ENCODE measurements at places on chromosomes 16 and 17.
A peak's percentile ranks its signal among the peaks of the same experiment; 100 is the strongest.

- DNase-seq = no peak
Measured at GRCh38 chr17:41163828-41164227, 3.3 kb upstream of the KRTAP4-4 start.

- no peak for DNase-seq
Measured at GRCh38 chr16:27450196-27450549, 48.2 kb downstream of the IL21R start.

GRCh38 chr17:27535178-27535928 is 79.1 kb downstream of the KSR1 start:
- DNase-seq = no peak

DNA sequence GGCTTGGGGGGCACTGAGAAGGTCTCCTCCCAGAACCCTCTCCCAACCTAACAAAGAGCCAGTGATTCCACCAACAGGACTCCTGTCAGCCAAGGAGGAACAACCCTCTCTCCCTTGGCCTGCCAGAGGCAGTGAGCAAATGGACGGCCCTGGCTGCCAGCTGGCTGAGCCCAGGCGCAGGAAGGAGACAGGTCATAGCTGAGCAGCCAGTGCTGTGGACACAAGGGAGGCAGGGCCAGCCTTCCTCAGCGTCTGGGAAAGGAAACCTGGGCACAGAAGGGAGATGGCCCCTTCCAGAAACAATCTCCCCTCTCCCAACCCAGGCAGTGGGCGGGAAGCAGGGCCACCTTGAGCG is 2.1 kb downstream of the MPO start:
- DNase-seq = no peak

DNA sequence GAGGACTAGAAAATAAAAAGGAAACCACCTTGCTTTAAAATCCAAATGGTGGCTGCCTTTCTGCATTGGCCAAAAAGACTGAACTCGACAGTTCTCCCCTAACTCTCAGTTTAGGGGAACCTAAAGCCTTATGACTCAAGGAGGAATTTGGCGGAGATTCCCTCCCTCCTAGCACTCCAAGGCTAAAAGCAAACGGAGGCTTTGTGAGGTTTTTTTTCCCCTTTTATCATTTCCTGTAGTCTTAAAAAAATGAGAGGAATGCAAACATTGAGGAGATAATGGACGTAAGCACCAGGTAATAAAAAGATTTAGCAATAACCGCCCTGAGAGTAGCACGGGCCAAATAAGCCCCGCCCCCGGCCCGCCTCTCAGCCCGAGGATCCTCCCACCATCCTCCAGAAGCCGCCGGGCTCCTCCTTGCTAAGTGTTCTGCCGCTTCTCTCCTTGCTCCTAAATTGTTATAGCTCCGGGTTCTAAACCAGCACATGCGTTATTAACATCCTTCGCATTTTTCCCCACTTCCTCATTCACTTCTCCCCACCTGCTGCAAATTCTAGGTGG is 5.8 kb upstream of the KIFC3 start:
- DNase-seq = peak; percentile 42

GRCh38 chr16:16861546-16861945 is 482.6 kb downstream of the NPIPA7 start:
- peak; percentile 34 for DNase-seq

DNA sequence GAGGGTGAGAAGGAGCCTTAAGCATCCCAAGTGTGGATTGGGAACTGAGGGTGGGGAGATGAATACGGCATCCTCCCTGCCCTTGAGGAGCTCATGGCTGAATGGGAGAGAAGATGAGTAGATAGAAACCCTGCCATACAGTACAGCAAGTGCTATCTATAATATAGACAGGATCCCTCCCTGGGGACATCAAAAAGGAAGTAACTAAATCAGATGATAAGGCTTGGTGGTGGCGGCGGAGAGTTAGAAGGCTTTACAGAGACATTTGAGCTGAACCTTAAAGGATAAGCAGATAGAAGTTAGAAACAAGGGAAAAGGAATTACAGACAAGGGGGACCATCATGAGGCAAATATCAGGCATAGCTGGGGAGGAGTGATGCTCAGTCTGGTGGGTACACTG is 67.5 kb upstream of the TMEM132E start:
- DNase-seq = no peak

- peak; percentile 29 for DNase-seq
Measured at GRCh38 chr17:39231591-39232551, 6.1 kb upstream of the STAC2 start.

DNA sequence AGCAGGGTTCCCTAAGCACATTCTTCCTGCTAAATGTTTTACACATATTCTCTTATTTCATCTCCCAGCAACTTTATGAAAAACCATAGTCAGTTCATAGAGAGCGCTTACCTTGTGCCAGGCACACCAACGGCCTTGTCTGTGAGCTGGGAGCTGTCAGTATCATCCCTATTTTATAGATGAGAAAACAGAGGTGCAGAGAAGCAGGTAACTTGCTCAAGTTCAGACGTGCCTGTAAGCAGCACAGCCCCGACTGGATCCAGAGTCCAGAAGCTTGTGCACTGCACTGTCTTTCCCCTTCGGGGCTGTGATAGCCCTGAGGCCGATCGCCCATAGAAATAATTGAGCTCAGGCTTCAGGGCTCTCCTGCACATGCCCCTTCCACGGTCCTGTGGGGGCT is 6.2 kb downstream of the AQP8 start:
- no peak for DNase-seq

DNA sequence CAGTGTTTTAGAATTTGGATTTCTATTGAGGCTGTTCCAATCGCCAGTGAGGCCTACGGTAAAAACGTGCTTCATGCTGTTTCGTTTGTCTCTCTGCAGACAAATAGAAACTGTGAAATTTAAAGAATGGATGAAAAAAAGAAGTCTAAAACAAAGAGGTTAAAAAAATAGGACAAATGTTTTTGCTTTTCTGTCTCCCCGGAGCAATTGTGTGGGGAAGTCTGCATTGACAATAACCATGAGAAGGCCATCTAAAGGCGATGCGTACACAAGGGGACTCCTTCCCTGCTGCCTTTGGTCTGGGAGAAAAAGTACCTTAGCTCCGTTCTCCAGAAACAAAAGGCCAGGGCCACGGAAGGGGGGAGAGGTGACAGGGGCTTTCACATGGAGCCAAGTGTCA is 4.6 kb upstream of the ZFHX3 start:
- DNase-seq = no peak

- no peak for DNase-seq
Measured at GRCh38 chr16:86241681-86242080, 268.6 kb upstream of the FOXF1 start.

- no peak for DNase-seq
Measured at GRCh38 chr17:73465130-73465952, 153.5 kb upstream of the CDC42EP4 start.

DNA sequence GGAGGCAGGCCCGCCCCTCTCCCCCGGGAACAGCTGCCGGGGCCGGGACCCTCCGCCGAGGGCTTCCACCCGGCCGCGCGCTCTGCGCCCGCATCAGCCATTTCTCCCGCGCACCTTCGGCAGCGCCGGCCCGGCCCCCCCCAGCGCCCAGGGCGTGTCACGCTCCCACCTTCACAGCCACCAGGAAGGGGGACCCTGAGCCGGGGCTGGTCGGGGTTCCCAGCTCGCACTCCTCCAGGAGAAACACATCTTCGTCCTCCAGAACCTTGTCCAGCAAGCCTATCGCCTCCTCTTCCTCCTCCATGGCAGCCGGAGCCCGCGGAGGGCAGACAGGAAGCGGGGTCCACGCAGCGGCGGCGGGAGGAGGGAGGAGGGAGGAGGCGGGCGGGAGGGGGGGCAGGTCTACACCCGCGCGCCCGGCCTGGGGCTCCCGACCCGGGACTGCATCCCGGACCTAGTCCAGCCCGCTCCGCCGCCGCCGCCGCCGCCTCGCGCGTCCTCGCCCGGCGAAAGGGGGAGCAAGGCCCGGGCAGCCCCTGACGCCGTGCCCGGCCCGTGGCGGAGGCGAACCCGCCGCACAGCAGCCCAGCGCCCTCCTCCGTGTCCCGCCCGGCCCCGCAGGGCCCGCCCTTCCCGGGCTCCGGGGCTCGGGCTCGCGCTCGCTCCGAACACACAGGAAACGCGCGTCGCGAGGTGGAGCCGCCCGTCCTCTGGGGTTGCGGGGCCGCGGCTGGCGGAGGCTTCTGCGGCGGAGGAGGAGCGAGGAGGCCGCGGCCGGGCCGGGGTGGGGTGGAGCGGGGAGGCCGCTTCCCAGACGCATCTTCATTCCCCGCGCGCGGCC is 70.8 kb downstream of the ABR start:
- DNase-seq = peak; percentile 32

- no peak for DNase-seq
Measured at GRCh38 chr17:61406537-61406845, 6.8 kb downstream of the TBX2 start.

DNA sequence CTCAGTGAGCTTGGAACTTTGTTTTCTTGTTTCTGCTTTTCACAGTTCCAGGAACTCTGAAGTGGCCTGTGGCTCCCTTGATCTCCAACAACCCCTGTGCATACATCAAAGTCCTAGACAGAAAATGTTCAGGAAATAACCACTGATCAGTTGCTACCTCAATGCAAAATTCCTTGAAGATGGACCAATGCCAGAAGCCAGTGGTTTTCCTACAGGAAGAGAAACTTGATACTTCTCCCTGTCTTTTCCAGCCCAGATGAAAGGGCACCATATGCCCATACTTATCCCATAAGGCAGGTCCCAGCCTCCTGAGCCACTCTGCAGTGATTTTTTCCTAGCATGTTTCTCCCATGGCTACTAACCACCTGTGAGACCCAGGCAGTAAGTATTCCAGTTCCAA is 12.3 kb upstream of the CDRT4 start:
- DNase-seq = no peak

GRCh38 chr16:59067205-59067604 is 333.1 kb upstream of the GOT2 start:
- DNase-seq = no peak

GRCh38 chr17:49729069-49729468 is 21.3 kb upstream of the SLC35B1 start:
- DNase-seq = no peak

DNA sequence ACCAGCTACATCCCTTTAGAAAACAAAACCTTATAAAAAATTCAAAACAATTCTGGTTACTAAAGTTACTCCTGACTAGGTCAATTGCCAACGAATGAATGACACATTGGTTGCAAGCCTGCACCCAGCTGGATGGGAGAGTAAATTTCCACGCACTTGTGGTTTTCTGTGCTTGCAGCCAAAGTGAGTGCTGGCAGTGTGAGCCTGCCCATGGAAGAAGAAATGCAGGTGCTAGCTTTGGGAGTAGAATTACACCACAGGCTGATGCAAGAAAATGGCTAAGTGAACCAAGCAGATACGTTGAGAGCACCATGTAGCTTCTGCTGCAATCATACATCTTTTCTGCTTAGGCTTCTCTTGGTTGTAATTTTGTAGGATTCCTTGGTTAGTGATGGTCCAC is 74.6 kb downstream of the SYCE1L start:
- DNase-seq = no peak

- no peak for DNase-seq
Measured at GRCh38 chr16:80150978-80151721, 389.6 kb upstream of the DYNLRB2 start.

DNA sequence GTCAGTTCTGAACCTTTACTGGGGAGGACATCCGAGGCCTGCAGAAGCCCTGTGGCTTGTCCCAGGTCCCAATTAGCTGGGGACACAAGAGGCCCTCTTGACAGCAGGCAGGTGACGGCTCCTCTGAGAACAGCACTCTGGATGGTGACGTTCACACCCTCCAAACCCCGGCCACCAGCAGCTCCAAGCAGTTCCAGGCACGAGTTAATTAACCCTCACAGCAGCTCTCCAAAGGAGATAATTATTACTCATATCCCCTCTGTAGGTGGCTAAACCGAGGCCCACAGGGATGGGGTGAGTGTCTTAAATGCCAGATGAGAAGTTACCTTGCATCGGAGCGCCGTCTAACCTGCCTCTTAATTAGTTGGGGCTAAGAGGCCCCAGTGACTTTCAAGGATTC is 168.9 kb upstream of the CIBAR2 start:
- DNase-seq = no peak

- no peak for DNase-seq
Measured at GRCh38 chr16:68309799-68310198, 947 bp downstream of the SLC7A6OS start.

DNA sequence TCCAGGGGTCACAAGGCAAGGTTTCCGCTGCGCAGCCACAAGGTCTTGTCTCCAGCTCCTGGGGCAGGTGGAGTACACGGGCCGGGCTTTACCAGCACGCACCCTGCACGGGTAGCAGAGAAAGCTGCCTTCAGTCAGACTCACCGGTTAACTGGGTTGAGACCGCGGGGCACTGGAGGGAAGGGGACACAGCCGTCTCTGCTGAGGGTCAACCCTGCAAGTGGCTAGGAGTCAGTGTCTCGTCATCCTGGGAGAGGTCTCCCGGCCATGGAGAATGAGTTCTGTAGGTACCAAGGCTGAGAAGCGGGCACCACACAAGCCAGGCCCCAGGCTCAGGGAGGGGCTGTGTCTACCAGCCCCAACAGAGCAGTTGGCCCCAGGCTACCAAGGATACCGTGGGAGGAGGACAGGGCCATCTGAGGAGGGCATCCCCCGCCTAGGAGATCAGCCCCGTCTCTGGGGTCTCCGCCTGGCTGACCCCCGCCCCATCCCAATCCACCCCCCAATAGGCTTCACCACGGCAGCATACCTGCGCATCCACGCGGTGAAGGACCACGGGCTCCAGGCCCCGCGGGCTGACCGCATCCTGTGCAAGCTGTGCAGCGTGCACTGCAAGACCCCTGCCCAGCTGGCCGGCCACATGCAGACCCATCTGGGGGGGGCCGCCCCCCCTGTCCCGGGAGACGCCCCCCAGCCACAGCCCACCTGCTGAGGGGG is 2.8 kb upstream of the PRRT2 start:
- no peak for DNase-seq
